ENCODE measurements at places on chromosomes 11 and 22. TPM values are rescaled to one million over a fixed set of nuclear protein-coding genes. Genes with fewer than 3 reads are reported as not detected.

GRCh38 chr11:120830085-120830620, 193.7 kb upstream of the TBCEL start:
- DNase-seq: no peak

KRTAP5-2 gene
- total RNA-seq: not detected

DNA sequence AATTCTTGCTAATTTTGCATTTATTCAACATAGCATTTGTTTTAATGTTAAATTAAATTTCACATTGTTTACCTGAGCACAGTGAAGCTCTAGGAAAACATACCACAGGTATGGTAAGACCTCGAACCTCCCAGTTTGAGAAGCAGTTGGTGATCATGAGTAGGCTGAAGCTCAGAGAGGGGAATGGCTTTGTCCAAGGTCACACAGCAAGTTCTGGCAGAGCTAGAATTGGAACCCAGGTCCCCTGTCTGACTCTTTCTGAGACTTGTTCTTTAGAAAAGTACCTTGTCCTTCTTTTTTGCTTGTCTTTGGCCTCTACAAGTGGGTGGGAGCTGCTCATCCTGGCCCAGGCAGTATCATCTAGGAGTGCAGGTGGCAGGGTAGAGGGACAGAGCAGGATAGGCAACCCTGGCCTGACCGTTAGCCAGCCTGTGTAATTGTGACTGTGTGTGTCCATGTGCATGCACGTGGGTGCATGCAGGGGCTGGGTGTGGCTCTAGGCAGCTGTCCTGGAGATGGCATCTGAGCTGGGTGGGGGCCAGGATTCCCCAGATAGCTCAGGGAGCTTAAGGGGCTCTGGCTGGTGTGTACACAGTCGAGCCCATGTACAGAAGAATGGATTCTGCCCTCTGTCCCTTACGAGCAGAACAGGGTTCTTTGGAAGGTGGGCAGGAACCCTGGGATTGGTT, 21.6 kb downstream of the PHLDB1 start:
- DNase-seq: no peak

KRTAP5-8 gene
- not detected for total RNA-seq

GAB4 gene
- total RNA-seq: not detected

MUC5AC gene
- total RNA-seq: not detected

DNA sequence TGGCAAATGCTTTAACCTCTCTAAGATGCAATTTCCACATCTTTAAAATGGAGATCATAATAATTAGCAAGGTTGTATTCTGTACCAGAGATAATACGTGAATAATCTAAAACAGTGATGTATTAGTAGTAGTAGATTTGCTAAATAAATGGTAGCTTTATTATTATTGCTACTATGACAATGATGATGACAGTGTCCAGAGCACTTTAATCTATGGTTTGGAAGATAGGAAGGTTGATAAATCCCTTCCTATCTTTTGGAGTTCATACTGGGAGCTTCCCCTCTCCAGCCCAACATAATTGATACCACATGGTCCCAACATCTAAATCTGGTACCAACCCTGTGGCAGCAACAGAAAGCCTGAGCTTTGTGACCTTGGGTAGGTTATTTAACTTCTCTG, 267.8 kb downstream of the FAT3 start:
- DNase-seq: no peak

Measured in neural crest cell (in vitro differentiated cells).